NCI-H1930 (cell line): ENCODE measurements at places on chromosomes 3 and 15.

DNA sequence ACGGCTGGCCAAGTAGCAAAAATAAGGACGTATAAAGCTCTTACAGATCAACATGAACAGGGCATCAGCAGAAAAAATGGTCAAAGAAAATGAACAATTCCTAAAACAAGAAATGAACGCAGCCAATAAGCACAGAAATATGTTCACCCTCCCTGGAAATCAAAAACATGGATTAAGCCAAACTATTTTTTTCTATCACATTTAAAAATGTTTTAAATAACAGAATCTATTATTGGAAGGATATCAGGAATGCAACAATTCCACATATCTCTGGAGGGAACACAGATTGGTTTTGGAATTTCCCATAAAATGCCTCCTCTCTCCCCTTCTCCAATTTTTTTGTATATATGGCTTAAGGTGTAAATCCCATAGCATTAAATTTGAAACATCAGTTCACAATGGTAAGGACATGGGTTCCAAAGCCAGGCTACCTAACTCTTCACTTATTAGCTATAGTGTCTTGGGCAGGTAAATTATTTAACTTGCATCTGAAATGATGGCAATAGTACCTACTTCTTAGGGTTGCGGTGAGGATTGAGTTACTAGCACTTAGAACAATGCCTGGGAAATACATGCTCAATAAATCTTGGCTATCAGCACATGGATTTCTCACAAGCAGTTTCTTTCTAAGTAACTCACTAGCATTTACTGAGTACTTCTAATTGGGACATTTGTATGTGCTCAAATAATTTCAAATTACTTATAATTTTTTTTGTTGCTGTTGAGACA lies 10.1 kb downstream of the UACA start:
- no peak for DNase-seq

DNA sequence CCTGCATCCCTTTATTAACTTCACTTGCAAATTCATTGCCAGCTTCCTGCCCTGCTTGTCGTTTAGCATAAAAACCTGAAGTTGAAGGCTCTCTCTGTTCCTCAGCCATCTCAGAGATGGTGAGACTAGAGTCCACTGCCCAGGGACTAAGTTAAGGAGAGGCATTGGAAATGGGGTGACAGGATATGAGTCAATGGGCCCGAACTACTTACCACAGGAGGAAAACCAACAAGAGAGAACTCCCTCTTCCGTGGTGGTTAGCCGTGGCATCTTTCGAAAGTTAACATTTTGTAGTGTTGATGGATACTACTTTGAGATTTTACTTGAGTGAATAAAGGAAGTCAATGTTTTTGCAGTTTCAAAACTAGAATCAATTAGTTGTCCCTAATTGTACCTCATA lies 65.3 kb downstream of the LRTM1 start:
- DNase-seq, result no peak

GRCh38 chr3:74630602-74631001 lies 16.1 kb upstream of the CNTN3 start:
- no peak for DNase-seq

- DNase-seq, result peak; percentile 71
Observed at GRCh38 chr3:175149675-175150074, 290.5 kb downstream of the NAALADL2 start.

DNA sequence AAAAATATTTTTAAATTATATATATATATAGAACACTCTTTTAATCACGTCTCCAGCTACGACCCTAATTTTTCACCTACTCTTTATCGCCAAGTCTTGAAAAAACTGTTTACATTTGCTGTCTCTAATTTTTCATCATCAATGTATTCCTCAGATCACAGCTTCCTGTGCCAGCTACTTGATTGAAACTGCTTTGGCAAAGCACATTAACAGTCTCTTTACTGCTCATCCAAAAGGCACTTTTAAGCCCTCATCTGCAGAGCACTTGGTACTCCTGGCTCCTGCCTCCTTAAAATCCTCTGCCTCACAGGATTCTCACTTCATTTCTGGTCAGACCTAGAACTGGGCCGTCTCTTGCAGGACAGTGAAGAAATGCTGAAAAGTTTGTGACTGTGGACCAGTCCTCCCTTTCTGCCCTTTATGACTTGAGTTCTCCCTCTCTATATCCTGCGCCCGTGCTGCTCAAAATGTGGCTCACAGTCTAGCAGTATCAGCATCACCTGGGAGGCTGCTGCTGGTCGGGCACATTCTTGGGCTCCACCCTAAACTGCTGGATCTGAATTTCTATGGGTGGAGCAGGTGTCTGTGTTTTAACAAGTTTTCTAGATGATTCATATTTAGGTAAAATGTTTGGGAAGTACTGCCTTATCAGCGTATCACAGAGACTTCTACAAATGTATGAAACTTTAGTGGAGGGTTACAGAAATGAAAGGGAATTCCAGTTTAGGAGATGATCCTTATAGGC lies 196.8 kb downstream of the ADAMTSL3 start:
- DNase-seq, result no peak

- no peak for DNase-seq
Observed at GRCh38 chr3:158108445-158108985, 1.4 kb upstream of the RSRC1 start.

- DNase-seq, result no peak
Observed at GRCh38 chr15:90921887-90922286, 10.5 kb downstream of the HDDC3 start.

- no peak for DNase-seq
Observed at GRCh38 chr3:70464465-70464864, 152.0 kb upstream of the MDFIC2 start.

- DNase-seq, result no peak
Observed at GRCh38 chr3:78507196-78507984, 1260.4 kb downstream of the ROBO1 start.

GRCh38 chr3:39783680-39784079 lies 25.7 kb upstream of the MYRIP start:
- DNase-seq, result no peak

- no peak for DNase-seq
Observed at GRCh38 chr3:133441867-133442270, 42.0 kb downstream of the BFSP2 start.

DNA sequence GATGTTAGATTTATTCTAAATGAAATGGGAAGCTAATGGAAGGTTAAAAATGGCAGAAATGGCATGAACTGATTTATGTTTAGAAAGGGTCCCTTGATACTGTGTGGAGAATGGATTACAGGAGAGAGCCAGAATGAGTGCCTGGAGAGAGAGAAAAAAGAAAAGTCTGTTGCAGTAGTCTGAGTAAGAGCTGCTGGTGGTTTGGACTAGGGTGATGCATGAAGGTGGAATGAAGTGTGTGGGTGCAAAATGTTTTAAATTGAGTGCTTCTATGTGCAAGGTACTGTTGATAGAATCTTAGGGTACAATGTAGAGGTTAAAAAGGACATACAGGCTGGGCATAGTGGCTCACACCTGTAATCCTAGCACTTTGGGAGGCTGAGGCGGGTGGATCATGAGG lies 11.4 kb upstream of the MGA start:
- no peak for DNase-seq

DNA sequence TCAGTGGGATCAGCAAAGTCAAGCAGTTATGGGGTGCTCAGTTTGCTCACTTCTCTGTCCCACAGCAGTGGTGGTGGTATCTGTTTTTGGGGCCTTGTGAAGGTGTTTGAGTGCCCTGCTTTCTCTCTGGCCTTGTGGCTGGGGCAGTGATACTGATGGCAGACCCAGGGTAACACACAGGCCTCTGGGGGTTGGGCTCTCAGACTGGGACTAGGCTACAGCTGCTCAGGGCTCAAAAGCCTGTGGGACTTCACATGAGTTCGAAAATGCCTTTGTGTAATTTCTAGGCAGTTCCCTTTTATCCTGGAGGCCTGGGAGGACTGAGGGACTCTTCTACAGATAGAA lies 75.3 kb downstream of the STXBP5L start:
- DNase-seq, result no peak

DNA sequence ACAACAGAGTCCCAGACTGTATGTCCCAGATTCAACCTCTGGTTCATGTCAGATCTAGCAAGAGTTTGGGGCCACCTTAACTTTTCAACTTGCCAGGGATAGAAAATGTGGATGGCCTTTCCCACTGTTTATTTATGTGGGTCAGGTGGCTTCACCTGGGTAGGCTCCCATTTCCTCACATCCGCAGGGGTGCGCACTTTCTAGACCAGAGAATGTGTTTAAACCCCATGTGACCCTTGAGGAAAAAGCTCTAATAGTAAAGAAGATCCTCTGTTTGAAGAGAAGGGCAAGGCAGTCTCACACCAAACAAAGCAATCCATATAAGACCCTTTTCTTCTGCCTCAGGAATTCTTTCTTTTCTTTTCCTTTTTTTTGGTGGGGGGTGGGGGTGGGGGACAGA lies 167.2 kb upstream of the TSC22D2 start:
- no peak for DNase-seq
